IPS-NIHi11 (cell line): ENCODE measurements at places on chromosomes 5 and 9.

- DNase-seq, result no peak
Observed at GRCh38 chr5:31113101-31113500, 80.4 kb upstream of the CDH6 start.

DNA sequence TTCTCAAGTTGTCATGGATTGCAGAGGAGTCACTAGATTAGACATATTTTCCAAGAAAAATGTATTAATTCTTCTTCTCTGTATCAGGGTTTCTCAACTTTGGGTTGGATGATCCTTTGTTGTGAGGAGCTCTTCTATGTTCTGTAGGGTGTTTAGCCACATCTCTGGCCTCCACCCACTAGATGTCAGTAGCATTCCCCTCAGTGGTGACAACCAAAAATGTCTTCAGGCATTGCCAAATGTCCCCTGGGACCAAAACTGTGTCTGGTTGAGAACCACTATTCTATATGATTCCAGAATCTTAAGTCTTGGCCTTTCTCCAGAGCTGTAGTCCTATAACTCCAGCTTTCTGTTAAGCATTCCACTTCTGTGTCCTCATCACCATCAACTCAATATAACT, 220.9 kb downstream of the KIAA0825 start:
- DNase-seq, result no peak

GRCh38 chr5:176501333-176501732, 35.9 kb downstream of the RNF44 start:
- DNase-seq, result no peak

DNA sequence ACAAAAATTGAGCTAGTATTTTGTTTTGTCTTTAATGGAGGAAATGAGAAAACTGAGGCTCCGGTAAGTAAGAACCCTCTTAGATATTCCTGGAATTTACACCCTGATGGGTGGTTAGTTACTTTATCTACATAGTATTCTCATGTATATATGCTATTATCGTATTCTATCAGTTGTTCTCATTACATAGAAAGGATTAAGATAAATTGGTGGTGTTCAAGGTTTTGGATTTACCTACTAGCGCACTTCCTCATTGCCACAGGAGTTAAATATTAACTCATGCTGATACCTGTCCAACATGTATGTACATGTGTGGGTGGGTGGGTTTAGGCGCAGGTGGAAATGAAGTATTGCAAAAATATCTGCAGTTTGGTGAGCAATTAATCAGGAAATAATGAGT, 61.1 kb upstream of the IFNE start:
- DNase-seq, result no peak

- DNase-seq, result no peak
Observed at GRCh38 chr5:158434749-158435148, 575.8 kb upstream of the CLINT1 start.

- no peak for DNase-seq
Observed at GRCh38 chr9:93974151-93974550, 19.0 kb upstream of the BARX1 start.

DNA sequence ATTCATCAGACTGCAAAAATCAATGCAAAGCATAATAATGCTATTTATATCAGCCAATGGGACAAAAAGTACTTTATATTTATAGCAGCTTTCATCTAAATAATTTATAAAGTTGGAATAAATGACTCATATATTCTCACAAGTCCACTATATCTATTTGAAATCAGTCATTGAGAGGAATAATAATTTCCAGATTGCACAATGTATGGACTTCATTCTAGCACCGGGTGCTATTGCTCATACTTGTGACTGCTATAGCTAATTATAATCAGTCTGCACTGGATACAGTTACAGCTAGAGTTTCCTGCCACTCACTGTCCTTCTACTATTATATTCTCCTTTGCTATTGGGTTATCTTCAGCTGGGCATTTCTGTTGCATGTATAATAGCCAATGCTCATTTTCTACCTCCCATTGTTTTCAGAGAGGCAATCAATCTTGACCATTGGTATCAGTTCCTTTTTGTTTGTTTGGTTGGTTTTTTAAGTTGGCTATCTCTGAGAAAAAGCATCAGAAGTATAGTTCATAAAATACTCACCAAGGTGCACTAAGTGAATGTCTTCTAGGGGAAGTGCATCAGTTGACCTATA, 1.9 kb downstream of the CDH18 start:
- DNase-seq, result no peak

DNA sequence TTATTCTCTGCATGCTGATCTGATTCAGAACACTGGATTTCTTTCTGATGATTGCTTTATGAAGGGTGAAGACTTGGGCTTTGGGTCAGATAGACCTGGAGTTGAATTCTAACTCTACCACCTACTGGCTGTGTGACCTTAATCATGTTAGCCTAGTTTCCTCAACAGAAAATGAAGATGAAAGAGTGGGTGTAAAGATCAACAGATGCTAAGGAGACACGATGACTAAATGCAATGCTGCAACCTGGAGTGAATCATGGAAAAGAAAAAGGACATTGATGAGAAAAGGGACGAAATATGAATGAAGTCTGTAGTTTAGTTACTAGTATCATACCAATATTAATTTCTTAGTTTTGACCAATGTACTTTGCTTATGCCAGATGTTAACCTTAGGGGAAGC, 27.8 kb upstream of the DENND1A start:
- DNase-seq, result no peak

DNA sequence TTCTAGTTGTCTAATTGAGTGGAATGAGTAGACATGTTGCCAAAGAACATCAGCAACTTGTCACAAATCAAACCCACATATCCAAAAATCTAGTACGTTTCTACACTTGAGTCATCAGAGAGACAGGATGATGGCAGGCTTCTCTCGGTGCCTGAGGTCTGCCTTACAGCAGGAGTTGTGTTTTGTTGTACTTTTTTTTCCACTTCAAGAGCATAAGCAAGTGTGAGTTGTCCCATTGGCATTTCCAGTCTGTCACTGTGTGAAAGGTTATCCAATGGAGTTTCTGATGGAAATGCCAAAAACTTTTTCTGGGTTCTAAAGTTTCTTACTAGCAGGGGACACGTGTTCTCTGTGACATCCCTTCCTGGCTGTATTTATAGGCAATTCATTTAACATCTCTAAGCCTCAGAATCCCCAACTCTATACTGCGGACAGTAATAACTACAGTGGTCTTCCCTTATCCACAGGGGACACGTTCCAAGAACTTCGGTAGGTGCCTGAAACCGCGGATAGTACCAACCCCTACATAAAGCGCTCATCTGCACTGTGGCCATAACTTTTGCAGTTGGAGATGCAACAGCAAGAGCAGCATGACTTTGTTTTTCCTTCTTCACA, 246.5 kb downstream of the SYK start:
- DNase-seq, result no peak

DNA sequence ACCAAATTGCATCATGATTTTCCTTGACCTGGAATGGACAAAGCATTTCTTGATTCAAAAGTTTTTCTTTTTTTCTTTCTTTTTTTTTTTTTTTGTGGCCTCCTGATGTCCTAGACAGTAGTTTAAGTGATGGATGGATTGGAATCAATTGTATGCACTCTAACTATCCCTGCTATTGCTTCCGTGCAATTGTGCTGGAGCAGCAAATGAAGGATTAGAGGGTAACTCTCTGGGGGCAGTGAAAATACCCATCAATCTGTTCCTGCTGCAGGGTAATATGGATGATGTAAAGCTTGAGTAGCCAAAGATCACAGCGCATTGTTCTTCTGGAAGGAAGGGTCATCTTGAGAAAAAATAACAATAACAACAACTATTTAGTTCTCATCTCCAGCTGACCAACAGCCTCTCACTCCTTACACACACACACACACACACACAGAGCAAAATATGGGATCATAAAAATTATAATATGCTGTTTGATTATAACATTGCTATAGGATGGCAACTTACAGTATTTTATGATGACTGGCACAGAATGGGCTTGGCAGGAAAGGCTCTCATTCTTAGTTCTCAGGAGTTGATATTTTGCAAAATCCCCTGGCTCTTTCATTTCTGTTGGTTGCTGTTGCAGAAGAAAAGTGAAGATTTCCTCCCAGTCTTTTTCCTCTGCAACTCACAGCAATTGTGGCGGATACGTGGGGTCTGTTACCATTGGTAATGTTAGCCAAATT, 160.9 kb upstream of the DMAC1 start:
- no peak for DNase-seq

DNA sequence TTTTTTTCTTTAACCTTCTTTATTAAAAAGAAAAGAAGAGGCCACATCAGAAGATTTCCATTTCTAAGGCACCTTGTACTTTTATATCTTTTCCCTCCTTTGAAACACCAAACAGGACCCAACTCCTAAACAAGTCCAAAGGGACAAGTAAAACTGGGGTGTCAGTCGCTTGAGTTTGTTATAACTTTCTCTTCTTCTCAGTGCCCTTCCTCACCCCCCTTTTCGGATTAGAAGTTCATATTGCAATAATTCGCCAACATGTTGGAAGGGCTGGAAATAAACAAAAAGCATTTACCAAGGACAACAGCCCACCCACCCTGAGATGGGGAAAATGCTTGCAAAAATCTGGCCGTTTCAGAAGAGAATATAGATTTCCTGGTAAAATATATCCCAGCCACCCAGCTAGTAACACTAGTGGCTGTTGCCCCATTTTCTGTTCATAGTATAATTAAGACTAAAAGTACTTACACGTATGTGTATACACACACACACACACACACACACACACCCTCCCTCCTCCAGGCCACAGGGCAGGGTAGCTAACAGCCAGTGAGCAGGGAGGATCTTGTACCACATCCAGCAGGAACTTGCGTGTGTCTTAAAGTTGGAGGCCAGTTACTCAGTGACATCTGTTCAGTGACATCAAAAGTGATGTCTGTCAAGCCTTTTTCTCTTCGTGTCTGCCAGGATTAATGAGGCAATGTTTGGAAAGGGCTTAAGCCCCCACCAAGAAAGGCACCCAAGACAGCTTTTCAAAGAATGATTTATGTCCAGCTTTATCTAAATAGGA, 149.1 kb upstream of the KLF4 start:
- DNase-seq, result no peak

DNA sequence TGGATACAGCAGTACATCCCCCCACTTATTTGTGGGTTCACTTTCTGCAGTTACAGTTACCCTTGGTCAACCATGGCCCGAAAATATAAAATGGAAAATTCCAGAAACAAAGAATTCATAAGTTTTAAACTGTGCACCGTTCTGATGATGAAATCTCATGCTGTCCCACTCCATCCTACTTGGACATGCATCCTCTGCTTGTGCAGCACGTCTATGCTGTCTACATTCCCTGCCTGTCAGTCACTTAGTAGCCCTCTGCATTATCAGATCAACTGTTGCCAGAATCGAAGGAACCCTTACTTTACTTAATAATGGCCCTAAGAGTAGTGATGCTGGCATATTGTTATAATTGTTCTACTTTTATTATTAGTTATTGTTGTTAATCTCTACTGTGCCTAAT, 14.6 kb downstream of the MARCHF3 start:
- no peak for DNase-seq

GRCh38 chr5:115180165-115180709, 10.5 kb upstream of the TRIM36 start:
- peak; percentile 83 for DNase-seq

- no peak for DNase-seq
Observed at GRCh38 chr5:1128977-1129710, 17.3 kb upstream of the SLC12A7 start.

DNA sequence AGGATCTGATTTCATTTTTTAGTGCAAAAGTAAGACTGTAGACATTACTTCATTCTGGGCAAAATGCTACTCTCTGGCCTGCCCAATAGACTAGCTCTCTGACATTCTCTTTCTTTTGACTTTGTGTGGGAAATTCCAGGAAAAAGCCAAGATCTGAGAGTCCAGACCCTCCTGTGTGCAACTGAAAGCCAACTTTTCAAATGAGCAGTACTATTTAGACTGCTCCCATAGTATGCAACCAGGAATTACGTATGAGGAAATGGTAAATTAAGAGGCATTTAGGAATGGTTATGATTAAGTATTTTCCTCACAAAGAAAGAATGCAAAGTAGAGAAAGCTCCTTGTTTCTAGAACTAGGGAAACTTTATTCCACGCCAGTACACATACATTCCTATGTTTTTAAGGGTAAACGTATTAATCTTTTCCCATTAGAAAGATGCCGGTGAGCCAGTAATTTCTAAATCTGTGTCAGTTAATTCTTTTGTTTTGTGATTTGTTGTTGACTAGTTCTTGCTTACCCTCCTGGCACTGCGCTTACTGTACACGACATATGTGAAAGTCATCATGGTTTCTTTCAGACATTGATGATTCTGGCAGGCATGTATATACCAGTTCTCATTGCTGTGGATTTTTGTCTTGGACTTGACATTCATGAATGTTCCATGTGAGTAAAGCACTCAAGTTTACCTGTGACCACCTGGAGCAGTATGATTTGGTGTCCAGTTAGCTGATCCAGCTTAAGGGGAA, 56.0 kb downstream of the AOPEP start:
- DNase-seq, result no peak

- DNase-seq, result no peak
Observed at GRCh38 chr9:69976152-69976551, 67.5 kb upstream of the MAMDC2 start.

DNA sequence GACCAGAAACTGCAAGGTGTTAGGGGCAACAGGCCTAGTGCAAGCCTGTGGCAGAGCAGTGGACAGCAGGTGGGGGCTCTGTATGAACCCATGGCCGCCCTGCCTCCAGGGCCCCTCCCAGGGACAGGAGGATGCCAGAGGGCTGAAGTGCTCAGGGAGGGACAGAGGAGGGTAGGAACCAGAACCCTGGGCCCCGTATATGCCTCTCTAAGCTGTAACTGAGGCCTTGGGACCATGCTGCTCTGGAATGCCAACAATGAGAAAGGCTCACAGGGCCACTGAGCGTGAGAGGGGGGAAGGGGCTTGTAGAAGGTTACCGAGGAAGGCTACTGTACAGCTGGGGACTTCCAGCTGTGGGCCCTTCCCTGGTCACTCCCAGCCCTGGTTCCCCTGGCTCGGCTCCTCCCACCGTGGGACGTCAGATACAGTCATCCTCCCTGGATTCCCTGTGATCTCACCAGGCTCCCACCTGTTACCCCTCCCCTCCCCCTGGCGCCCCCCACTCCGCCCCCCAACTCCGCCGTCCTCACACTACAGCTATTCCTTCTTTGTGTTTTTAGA, 21.1 kb downstream of the AQP7 start:
- DNase-seq, result peak; percentile 75

- DNase-seq, result no peak
Observed at GRCh38 chr5:17000291-17000939, 64.3 kb upstream of the MYO10 start.

DNA sequence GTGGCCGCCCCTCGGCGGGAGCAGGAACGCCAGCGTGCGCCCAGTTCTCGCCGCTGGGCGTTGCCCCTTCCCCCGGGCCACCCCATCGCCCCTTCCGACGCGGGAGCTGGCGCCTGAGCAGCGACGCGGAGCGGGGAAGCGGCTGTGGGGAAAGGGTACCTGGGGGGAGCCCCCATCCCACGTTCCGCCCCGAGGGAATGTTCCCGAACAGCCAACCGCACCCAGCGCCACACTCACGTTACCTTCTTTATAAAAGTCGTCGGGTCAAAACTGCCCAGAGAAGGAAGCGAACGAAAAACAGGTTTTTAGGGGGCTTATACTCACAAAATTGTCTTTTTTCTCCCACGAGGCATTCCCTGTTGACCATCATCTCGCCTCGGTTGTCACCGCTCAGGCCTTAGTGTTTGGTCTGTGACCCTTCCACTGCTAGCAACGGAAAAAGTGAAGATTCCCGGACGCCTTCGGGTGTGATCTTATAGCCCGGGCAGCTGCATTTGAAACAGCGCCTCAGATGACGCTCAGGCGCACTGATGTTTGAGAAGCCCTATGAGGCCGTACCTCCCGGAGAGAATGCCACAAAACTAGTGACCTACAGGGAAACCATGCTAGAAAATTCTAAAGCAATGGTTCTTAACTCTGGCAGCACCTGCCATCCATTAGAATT, 475 bp upstream of the GOLM1 start:
- no peak for DNase-seq

GRCh38 chr9:137456864-137457405, 2.2 kb downstream of the NSMF start:
- no peak for DNase-seq
